ENCODE measurements at places on chromosomes 1 and 21.

DNA sequence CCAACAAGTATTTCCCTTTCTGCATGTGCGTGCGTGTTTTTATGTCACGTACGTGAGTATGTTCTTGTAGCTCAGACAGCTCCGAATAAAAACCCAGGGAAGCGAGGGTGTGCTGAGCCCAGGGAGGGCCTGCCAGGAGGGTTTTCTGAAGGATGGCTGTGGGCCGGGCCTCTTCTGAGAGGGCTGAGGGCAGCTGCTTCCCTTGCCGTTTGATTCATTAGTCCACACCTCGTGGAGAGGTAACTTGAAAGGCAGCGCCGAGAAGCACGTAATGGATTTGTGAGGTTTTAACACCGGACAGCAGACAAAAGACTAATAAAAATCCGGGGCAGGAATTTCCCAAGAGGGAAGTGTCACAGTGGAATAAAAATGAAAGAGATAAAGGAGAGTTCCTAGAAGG lies 29.5 kb downstream of the CD247 start:
- no peak overlapping the region for H3K4me3 ChIP-seq
- DNase-seq = no peak
- H3K4me1 ChIP-seq = peaks cover 14% of the 10 kb centered on the region

- DNase-seq = no peak
- no peak overlapping the region for H3K4me3 ChIP-seq
- no peaks in the 10 kb centered on the region for H3K27me3 ChIP-seq
- H3K4me1 ChIP-seq = peaks cover 95% of the 10 kb centered on the region
- peak overlapping the region; percentile 46 for H3K27ac ChIP-seq
Observed at GRCh38 chr1:201717286-201717685, 111.7 kb upstream of the IPO9 start.

GRCh38 chr1:151871284-151872030 lies 17.9 kb upstream of the THEM5 start:
- no peak for DNase-seq
- H3K27me3 ChIP-seq = no peaks in the 10 kb centered on the region
- H3K36me3 ChIP-seq = no peaks in the 10 kb centered on the region
- no peak overlapping the region for H3K27ac ChIP-seq

- no peaks in the 10 kb centered on the region for H3K27me3 ChIP-seq
- DNase-seq = no peak
- peak overlapping the region; percentile 90 for H3K27ac ChIP-seq
- H3K4me3 ChIP-seq = peak overlapping the region; percentile 29
- peaks cover 21% of the 10 kb centered on the region for H3K36me3 ChIP-seq
- peaks cover 64% of the 10 kb centered on the region for H3K4me1 ChIP-seq
Observed at GRCh38 chr1:16147156-16147926, 8.5 kb downstream of the EPHA2 start.

- no peaks in the 10 kb centered on the region for H3K4me1 ChIP-seq
- H3K4me3 ChIP-seq = no peak overlapping the region
- H3K27ac ChIP-seq = no peak overlapping the region
- H3K27me3 ChIP-seq = no peaks in the 10 kb centered on the region
- H3K36me3 ChIP-seq = no peaks in the 10 kb centered on the region
Observed at GRCh38 chr1:205787287-205787916, 12.1 kb upstream of the RAB29 start.

GRCh38 chr1:109432336-109432735 lies 6.1 kb upstream of the PSMA5 start:
- no peak overlapping the region for H3K4me3 ChIP-seq
- H3K4me1 ChIP-seq = peaks cover 6% of the 10 kb centered on the region
- no peak overlapping the region for H3K27ac ChIP-seq
- H3K36me3 ChIP-seq = no peaks in the 10 kb centered on the region

GRCh38 chr1:239123260-239123659 lies 263.1 kb upstream of the CHRM3 start:
- no peak overlapping the region for H3K4me3 ChIP-seq
- no peaks in the 10 kb centered on the region for H3K27me3 ChIP-seq
- no peak for DNase-seq
- no peaks in the 10 kb centered on the region for H3K36me3 ChIP-seq
- no peak overlapping the region for H3K27ac ChIP-seq

- H3K27me3 ChIP-seq = peaks cover 5% of the 10 kb centered on the region
- no peak within 1 kb of the TSS for H3K27ac ChIP-seq
- H3K4me1 ChIP-seq = peaks cover 3% of the 10 kb centered on the region
- no peaks in the 10 kb centered on the region for H3K36me3 ChIP-seq
- no peak for DNase-seq
- H3K4me3 ChIP-seq = peak within 1 kb of the TSS; percentile 20
Observed at GRCh38 chr1:51990478-51990965, at the start of gene RAB3B. Gene RAB3B, minus strand, starts transcription at chr1:51990700. Its CDS starts 13,583 bp downstream, at chr1:51977117.

DNA sequence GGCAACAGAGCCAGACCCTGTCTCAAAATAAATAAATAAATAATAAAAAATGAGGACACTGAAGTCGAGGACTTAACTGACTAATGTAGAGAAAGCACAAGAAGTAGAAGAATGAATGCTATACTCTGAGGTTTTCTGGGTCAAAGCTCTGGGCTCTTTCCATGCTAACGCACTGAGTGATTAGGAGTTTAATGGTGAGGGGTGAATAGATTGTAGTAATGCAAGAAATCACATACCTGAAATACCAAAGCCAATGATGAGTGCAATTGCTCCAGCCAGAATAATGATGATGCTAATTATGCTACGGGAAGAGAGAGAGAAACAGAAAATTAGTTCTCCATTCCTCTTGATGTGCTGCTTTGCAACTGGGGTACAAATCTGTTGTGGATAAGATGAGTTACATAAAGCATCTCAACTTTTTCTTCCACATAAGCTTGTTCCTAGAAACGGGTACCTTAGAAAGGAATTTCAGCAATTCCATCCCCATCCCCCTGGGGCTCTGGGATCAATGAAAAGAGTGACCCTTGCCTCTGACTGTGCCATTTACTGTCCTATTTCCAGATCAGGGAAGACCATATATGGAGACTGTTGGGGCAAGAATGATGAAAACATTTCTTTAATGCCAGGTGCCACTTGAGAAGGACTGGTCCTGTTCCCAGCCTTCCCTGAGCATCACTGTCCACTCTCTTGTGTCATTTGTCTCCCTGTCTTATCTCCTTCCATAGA lies 40.7 kb downstream of the VTCN1 start:
- H3K27me3 ChIP-seq = no peaks in the 10 kb centered on the region
- no peaks in the 10 kb centered on the region for H3K36me3 ChIP-seq
- H3K4me3 ChIP-seq = no peak overlapping the region
- H3K4me1 ChIP-seq = no peaks in the 10 kb centered on the region
- no peak overlapping the region for H3K27ac ChIP-seq

GRCh38 chr1:46991083-46991923 lies 32.2 kb upstream of the CYP4X1 start:
- H3K27ac ChIP-seq = no peak overlapping the region
- no peaks in the 10 kb centered on the region for H3K36me3 ChIP-seq
- no peaks in the 10 kb centered on the region for H3K4me1 ChIP-seq
- DNase-seq = no peak
- H3K4me3 ChIP-seq = no peak overlapping the region

DNA sequence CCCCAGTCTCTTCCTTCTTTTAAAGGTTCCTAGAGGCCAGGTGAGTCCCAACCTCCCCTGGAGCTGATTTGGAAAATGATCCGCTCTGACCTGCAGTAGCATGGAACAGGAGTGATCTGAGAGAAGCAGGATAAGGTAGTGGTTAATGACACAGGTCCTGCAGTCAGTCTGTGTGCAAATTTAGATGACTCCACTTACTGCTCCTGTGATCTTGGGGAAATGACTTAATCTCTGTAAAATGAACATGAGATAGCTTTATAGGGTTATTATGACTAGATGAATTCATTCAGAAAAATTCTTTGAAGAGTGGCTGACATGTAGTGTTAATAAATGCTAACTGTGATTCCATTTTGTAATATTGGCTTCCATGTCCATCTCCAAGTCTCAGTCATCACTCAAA lies 374.9 kb upstream of the CAMK1G start:
- no peak overlapping the region for H3K27ac ChIP-seq
- no peaks in the 10 kb centered on the region for H3K36me3 ChIP-seq
- DNase-seq = no peak

- H3K27me3 ChIP-seq = no peaks in the 10 kb centered on the region
- H3K36me3 ChIP-seq = no peaks in the 10 kb centered on the region
- peaks cover 36% of the 10 kb centered on the region for H3K4me1 ChIP-seq
- H3K27ac ChIP-seq = peak within 1 kb of the TSS; percentile 85
Observed at GRCh38 chr1:47189844-47190508, at the start of gene PDZK1IP1. Gene PDZK1IP1, minus strand, starts transcription at chr1:47190036. Its CDS starts 104 bp downstream, at chr1:47189932.

GRCh38 chr1:53946252-53947171 lies at the start of gene LRRC42:
Gene LRRC42, plus strand, starts transcription at chr1:53946350. Its CDS starts 5,650 bp downstream, at chr1:53952000.
- no peaks in the 10 kb centered on the region for H3K36me3 ChIP-seq
- no peaks in the 10 kb centered on the region for H3K27me3 ChIP-seq
- no peak for DNase-seq
- peak within 1 kb of the TSS; percentile 91 for H3K27ac ChIP-seq
- H3K4me3 ChIP-seq = peak within 1 kb of the TSS; percentile 79
- H3K4me1 ChIP-seq = peaks cover 21% of the 10 kb centered on the region

- no peak overlapping the region for H3K27ac ChIP-seq
- no peak overlapping the region for H3K4me3 ChIP-seq
- no peak for DNase-seq
- no peaks in the 10 kb centered on the region for H3K4me1 ChIP-seq
Observed at GRCh38 chr1:19775317-19775716, 24.4 kb downstream of the TMCO4 start.

DNA sequence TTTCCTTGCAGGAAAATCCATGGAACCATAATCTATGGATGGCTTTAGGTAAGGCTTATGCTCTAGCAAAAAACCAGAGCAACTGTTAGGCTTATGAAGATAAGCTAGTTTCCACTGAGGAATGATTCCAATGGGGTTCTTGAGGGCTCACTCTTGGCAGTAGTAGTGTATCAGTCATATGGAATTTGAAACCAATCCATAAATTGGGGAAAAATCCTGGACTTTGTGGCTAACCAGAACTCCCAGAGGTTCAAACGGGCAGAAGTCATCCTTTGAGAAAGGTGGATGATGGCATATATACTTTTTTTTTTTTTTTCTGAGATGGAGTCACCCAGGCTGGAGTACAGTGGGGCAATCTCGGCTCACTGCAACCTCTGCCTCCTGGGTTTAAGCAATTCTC lies 54.2 kb upstream of the ATF3 start:
- DNase-seq = no peak
- no peak overlapping the region for H3K27ac ChIP-seq
- H3K36me3 ChIP-seq = no peaks in the 10 kb centered on the region
- H3K27me3 ChIP-seq = no peaks in the 10 kb centered on the region

DNA sequence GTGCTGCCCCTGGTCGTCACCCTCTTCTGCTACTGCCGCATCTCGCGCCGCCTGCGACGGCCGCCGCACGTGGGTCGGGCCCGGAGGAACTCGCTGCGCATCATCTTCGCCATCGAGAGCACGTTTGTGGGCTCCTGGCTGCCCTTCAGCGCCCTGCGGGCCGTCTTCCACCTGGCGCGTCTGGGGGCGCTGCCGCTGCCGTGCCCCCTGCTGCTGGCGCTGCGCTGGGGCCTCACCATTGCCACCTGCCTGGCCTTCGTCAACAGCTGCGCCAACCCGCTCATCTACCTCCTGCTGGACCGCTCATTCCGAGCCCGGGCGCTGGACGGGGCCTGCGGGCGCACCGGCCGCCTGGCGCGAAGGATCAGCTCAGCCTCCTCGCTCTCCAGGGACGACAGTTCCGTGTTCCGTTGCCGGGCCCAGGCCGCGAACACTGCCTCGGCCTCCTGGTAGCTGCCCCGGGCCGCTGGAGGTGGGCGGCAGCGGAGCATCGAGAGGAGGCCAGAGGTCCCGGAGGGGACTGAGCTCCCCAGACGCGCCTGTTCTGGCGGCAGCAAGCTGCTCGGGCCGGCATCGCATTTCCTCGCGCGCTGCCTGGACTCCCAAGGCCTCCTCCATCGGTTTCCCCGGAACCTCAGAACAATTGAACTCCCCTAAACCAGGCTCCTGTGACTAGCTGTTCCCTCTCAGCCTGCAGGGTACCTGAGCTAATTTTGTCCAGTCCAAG lies 1.1 kb downstream of the GPR25 start:
- H3K27ac ChIP-seq = no peak overlapping the region
- no peaks in the 10 kb centered on the region for H3K36me3 ChIP-seq
- no peak for DNase-seq
- H3K4me3 ChIP-seq = peak overlapping the region; percentile 3
- peaks cover 14% of the 10 kb centered on the region for H3K27me3 ChIP-seq
- H3K4me1 ChIP-seq = peaks cover 12% of the 10 kb centered on the region

DNA sequence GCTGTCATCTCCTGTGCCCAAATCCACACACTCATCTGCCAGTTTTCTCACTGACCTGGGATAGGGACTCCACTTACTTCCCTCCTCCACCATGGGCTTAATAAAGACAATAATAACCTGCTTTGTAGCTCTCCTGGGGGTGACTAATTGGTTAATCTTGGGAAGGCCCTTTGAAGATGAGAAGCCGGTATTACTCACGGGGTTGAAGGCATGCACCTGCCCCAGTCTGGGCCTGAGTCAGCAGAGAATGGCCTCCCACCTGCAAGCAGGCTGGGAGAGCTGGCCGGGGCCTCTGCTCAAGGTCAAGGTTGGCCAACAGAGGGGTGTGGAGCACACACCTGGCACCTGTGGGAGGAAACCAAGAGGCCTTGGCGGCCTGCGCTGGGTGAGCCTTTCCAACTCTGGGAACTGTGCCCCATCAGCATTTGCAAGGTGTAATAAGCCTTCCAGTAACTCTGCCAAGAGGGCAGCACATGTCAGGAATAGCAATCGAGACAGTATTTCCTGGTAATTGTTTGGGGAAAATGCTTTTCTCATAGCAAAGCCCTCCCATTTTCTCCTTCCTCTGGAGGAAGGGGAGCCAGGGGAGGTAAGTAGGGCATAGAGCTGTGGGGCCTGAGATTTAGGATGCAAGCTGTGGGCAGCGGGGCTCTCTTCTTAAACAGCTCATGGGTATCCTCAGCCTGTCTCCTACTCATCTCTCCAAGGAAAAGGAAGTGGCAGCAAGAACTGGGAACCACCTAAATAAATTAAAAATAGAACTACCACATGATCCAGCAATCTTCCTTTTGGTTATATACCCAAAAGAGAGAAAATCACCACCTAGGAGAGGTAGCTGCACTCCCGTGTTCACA lies 49.0 kb downstream of the TOMM20 start:
- peak overlapping the region; percentile 92 for H3K27ac ChIP-seq
- DNase-seq = no peak
- H3K27me3 ChIP-seq = no peaks in the 10 kb centered on the region

- DNase-seq = no peak
- H3K4me3 ChIP-seq = no peak overlapping the region
- no peaks in the 10 kb centered on the region for H3K27me3 ChIP-seq
- H3K36me3 ChIP-seq = no peaks in the 10 kb centered on the region
- no peak overlapping the region for H3K27ac ChIP-seq
- peaks cover 5% of the 10 kb centered on the region for H3K4me1 ChIP-seq
Observed at GRCh38 chr1:167210966-167211674, 9.6 kb upstream of the POU2F1 start.

GRCh38 chr1:185495898-185496297 lies 178.9 kb upstream of the IVNS1ABP start:
- no peak for DNase-seq
- H3K27me3 ChIP-seq = no peaks in the 10 kb centered on the region
- no peak overlapping the region for H3K4me3 ChIP-seq
- no peaks in the 10 kb centered on the region for H3K36me3 ChIP-seq
- no peak overlapping the region for H3K27ac ChIP-seq

- H3K36me3 ChIP-seq = no peaks in the 10 kb centered on the region
- H3K27me3 ChIP-seq = no peaks in the 10 kb centered on the region
- H3K4me3 ChIP-seq = no peak overlapping the region
- DNase-seq = no peak
- H3K4me1 ChIP-seq = no peaks in the 10 kb centered on the region
Observed at GRCh38 chr1:91121366-91121765, 99.5 kb upstream of the ZNF644 start.

Data from esophagus squamous epithelium (tissue), 5 donors.